ENCODE measurements at places on chromosomes 5 and 9.

DNA sequence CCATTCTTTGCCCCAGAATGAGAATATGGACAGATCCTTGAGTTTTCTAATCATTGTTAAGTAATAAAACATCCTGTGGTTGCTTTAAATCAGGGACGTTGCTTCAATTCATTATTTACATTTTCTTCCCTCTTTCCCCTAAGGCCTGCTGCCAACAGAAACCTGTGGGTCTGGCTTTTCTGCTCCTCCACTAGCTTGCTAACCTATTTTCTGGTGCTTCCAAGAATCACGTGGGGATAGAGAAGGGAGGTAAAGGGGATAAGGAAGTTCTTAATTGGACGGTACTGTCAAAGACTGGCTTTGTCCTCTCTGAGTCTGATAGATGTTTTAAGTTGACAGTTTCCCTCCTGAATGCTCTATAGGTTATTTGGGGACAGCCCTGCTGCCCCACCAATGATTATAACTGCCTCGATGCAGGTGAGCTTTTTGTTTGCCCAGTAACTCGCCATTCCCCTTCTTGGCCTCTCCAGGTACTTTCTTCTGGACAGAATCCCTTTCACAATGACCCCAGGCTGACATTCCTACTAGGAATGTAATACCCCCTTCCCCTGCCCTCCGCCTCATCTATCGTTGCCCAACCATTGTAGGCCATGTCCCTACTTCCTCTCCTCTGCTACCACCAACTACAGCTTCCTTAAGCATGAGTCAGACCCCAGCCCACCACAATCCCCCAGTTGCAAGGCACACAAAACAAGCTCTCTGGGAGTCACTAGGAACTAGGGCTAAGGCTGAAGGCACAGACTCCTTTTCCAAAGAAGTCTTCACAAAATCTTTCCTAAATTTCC is 19.9 kb upstream of the CPEB4 start:
- DNase-seq = no peak

GRCh38 chr5:77937015-77937908 is 161.1 kb upstream of the TBCA start:
- DNase-seq = no peak

DNA sequence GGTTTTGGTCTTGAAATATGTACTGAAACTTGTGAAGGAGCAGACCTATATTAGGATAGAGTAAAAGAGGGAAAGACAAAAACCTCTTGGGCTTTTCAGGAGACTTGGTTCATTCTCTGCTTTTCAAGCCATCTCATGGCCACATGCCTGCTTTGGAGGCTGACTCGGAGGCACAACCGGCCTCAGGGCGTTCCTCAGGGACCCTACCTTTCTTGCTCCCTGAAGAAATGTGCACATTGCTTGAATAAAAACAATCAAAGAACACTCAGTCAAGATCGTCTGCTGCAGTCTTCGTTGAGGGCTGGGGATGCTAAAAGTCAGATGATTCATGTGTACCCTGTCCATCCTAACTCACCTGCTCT is 994 bp downstream of the IRGM start:
- no peak for DNase-seq

GRCh38 chr5:65141493-65141892 is 340.2 kb downstream of the ADAMTS6 start:
- no peak for DNase-seq

- DNase-seq = no peak
Measured at GRCh38 chr9:26665666-26666065, 226.9 kb downstream of the CAAP1 start.

DNA sequence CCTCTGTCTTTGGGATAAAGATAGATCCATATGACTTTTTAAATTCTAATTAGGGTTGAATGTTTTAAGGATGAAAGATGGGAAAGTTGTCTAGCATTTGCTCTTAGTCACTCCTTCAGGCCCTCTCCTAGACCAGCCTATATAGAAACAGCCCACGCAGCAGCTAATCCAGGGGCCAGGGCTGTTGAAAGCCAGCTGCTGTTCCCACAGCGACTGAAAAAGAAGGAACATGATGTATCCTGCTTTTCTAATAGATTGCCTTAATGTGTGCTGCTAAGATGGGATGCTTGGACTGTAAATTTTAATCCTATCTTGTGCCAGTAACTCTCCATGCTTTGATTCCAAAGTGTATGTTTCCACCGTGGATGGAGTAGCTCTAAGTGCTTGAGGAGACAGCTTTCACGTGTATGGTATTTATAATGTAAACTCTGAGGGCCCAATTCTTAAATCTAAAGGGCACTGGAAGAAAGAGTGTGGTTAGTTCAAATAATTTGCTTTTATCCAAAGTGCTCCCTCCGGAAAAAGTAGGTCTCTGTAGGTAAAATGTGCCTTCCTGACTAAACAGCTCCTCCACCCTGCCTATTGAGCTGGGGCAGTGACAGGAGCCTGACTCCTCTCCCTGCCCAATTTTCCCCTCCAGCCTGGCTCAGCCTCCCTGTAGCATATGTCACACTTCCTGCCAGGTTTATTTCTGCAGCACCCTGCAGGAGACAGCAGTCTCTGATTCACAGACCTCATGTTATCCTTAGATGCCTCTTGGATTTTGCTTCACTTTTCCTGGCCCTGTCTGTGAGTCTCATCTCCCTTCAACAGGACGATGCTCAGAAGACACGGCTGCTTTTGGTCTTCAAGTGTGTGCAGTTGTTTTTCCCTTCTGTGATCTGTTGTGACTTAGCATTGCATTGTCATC is 33.2 kb downstream of the SLC36A1 start:
- DNase-seq = no peak

GRCh38 chr5:141172381-141173204 is at the start of gene PCDHB7:
TSS of gene PCDHB7 (plus strand) at chr5:141172644. CDS start at chr5:141172836, 192 bp downstream.
- DNase-seq = no peak

GRCh38 chr9:91120200-91120599 is 241.5 kb downstream of the AUH start:
- no peak for DNase-seq

DNA sequence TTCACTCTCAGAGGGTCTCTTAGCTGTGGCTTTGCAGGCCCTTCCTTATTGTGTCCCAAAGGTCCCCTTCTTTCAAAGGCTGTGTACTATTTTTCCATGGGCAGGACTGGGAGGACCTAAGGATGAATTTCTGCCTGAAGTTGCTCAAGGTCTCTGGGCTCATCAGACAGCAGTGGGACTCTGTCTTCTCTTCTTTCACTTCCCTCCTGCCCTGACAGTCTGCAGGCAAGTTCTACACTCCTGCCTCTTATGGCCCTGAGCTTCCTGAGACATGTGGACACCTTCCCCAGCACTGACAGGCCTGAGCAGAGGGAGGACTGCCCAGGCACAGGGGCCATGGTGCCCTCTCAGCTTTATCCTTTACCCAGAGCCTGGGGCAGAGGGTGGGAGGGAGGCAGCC is 14.8 kb downstream of the ENHO start:
- no peak for DNase-seq

DNA sequence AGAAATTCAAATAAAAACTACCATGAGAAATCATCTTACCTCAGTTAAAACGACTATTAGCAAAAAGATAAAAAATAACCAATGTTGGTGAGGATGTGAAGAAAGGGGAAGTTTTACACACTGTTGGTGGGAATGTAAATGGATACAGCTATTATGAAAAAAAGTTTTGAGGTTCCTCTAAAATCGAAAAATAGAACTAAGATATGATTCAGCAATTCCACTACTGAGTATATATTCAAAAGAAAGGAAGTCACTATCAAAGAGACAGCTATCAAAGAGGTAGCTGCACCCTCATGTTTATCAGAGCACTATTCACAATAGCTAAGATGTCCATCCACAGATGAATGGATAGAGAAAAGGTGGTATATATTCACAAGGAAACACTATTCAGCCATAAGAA is 1888.4 kb downstream of the MAT2B start:
- DNase-seq = no peak

- no peak for DNase-seq
Measured at GRCh38 chr9:134525841-134526583, 115.6 kb upstream of the COL5A1 start.

GRCh38 chr5:78843436-78843835 is 141.7 kb downstream of the ARSB start:
- DNase-seq = no peak

GRCh38 chr9:19965336-19965735 is 176.5 kb upstream of the SLC24A2 start:
- DNase-seq = no peak

GRCh38 chr5:14665949-14666348 is 1.4 kb downstream of the OTULIN start:
- no peak for DNase-seq

- no peak for DNase-seq
Measured at GRCh38 chr9:16475257-16475656, 395.2 kb downstream of the BNC2 start.

DNA sequence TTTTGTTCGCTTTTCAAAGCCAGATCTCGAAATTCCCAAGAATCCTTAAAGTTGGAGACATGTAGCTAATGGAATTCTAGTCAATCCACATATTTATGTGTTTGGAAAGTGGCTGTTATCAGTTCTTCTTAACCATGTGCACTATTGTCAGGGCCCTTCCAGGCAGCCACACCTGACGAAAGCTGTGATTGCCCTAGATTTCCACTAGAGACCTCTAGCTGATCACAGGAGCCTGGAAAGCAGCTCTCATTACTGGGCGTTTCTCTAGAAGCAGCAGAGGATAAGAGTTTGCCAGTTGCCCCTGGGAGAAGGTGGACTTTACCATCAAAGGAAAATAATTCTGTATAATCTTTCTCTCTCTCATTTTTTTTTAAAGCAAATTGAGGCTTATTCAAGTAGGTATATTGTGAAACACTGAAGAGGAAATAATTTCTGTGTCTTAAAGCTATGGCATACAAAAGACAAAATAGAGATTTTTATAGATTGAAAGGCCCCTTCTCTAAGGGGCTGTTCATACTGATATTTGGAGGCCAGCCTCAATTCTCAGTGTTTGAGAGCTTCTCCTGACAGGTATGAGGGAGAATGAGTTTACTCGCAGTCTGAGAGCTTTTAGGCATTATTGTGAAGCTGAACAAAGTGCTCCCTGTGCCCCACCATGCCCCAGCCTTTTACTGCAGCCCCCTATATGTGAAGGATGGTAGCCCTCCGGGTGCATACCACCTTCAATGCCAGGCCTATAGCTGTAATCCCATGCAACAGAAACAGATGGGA is 405.4 kb upstream of the ACTBL2 start:
- DNase-seq = no peak

- no peak for DNase-seq
Measured at GRCh38 chr5:58366461-58366860, 93.4 kb downstream of the PLK2 start.

DNA sequence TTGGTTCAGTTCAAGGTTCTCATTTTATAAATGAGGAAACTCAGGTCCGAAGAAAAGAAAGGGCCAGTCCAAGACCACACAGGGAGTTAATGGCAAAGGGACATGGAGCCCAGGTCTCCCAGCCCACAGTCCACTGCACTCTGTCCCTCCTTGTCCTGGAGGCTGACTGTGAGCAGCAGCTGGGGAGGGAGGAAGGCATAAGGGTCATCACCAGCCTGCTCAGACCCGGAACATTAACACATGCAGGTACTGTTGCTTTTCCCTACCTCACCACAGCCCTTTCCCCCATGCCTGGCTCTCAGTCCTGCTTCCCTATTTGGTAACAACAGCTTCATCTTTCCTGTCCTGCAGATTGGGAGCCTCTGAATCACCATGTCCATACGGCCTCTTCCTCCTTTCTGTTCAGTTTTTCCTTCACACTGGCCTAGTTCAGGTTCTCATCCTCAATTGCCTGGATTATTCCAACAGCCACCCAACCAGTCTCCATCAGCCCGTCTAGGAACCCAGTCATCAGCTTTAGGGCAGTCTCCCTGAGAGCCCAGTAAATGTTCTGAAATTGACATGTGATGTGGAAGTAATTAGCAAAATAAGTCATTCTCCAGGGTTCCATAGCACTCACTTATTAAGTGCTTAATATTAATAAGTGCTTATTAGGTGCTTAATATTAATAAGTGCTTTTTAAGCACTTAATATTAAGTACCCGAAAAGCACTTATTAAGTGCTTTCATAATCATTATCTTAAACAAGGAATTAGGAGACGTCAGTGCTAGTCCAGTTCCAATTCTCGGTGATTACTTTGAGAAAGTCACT is 4.3 kb downstream of the GPX3 start:
- DNase-seq = no peak

GRCh38 chr9:89109666-89110065 is 69.0 kb downstream of the SHC3 start:
- no peak for DNase-seq

GRCh38 chr9:82457298-82457697 is 468.7 kb downstream of the SPATA31D1 start:
- DNase-seq = no peak

GRCh38 chr5:140571105-140571504 is 6.5 kb downstream of the SLC35A4 start:
- no peak for DNase-seq

- no peak for DNase-seq
Measured at GRCh38 chr9:129863059-129863690, 27.9 kb downstream of the USP20 start.

DNA sequence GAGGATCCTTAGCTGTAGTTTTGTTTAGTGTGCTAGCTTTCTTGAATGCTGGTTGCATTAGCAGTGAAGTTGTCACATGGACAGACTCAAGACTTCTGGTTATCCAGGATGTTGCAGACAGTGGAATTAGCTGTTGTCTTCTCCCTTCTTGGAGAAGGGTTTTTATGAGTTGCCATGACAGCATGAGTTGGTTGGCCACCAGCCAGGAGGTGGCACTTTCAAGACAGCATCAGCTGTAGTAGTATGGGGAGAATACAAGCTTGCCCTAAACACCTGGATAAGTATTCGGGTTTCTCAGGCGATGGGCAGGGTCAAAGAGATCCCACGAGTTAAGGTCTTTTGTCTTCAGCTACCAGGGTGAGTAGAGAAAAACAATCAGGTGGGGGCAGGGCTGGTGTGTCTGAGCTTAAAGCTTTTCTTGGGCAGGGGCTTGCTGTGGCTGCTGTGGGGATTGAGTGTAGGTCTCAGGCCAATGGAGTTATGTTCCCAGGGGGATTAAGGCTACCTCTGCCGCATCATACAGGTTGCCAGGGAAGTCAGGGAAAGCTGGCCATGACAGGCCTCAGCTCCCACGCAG is 7.7 kb upstream of the C5orf47 start:
- DNase-seq = no peak

DNA sequence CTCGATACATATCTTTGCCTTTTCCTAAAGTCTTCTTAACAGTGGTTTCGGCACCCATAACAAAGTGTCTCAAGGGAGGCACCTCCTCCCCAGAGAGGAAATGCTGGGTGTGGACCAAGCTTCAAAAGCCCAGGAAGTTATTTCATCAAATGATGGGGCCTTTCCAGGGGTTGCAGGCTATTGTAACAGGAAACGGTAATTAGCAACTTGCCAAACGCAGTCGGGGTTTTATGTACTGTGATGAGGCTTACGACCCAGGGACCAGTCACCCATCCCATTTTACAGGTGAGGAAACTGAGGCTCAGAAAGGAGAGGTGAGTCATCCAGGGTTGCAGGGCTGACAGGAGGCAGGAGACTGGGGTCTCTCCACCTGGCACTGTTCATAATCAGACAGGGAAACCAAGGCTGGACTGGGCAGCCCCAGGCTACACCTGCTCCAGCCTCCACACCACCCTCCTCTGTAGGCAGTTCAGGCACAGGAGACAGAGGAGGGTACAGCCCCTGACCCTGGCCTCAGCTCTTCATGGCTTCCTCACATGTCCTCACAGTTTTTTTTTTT is 30.0 kb upstream of the SUSD3 start:
- DNase-seq = no peak

- DNase-seq = no peak
Measured at GRCh38 chr9:137742698-137743097, 123.9 kb downstream of the EHMT1 start.

GRCh38 chr9:95091601-95092261 is 225.8 kb downstream of the FANCC start:
- DNase-seq = no peak

All from GOT3 (cell line).